PC-3 (cell line): ENCODE measurements at places on chromosomes 5 and 9. TPM values are rescaled to one million over a fixed set of nuclear protein-coding genes. Genes with fewer than 3 reads are reported as not detected.

The IL5 gene
- not detected in 2 replicates for total RNA-seq

DNA sequence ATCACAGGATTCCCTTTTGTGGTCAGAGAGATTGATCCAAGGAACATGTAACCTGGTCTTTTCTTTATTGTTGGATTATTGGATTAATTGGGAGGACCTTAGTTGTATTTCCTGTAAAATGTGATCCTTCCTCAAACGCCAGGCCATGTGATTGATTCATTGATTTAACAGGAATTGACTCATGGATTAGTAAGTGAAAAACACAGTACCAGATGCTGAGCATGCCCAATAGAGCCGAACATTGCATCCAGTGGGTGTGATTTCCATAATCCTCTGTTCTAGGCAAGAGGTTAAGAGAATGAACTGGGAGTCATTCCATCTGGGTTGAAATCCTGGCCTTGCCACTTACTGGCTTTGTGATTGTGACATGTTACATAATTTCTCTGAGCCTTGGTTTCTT is 522.3 kb downstream of the MAT2B start:
- no peak for DNase-seq

The SLC36A3 gene
- total RNA-seq = not detected in 2 replicates

The RETREG1 gene
- total RNA-seq = 1.7 and 8.5 TPM in 2 replicates

GRCh38 chr5:68289498-68289897 is 73.9 kb downstream of the PIK3R1 start:
- no peak for DNase-seq
